ENCODE measurements at places on chromosomes 2 and 18.

GRCh38 chr2:199378948-199379650, 78.6 kb downstream of the SATB2 start:
- DNase-seq: no peak

GRCh38 chr18:63318889-63319382, 633 bp downstream of the BCL2 start:
- no peak for DNase-seq

GRCh38 chr2:227942021-227942420, 70.6 kb downstream of the DAW1 start:
- DNase-seq: no peak

DNA sequence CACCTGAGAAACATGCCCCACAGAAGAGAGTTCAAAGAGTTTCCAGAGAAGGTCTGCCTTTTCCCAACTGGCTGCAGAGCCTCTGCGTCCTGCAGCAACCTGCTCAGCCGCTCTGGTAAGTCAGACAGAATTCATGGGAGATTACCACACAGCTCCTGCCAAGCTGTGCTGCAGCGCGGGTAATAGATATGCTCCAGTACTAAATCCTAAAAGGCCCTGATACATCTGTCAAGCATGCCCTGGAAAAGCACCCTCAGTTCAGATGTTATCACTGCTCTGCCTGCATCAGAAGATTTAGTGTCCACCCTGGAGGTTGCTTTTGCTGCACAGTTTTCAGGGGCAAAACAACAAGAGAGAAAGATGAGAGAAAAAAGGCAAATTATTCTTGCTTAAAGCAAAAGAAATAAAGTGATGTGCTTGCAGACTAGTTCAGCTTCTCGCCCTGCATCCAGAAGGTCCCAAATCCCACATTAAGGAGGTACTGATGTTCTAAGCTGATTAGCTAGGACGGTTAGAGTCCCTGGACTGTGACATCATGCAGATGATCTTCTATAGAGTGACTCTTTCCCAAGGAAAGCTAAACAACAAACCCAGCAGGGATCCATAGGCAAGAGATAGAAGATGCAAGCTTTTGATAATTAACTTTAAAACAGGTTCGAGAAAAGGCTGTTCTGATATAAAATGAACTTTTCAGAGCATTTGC, 488.6 kb downstream of the BCL11A start:
- DNase-seq: no peak

DNA sequence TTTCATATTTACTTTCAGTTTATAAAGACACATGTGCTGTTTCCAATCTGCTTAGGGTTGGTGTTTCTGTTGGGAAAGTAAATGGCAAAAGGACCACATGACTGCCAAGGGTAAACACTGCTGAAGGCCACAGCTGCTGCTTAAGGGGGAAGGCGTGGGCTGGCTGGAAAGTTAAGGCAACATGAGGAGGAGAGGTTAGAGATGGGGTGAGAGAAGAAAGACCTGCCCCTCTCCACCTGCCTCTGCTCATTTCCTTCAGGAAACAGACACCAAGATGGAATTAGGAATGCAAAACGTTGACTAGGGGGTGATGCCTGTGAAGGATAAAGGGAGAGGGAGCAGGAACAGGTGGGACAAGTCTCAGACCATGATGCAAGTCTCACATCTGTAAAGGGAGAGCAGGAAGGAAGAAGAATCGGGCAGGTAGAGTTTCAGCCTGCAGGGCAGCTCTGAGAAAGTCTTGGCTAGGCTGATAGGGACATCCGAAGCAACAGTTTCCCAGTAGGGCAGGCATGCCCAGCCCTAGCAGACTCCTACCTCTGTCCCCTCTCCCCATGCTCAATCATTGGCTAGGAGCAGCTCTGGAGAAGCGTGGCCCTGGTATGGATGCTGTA, 86.0 kb downstream of the CDC42EP3 start:
- no peak for DNase-seq
